ENCODE measurements at places on chromosomes 7 and 10.

GRCh38 chr10:75712242-75712880, 280.9 kb downstream of the LRMDA start:
- DNase-seq: no peak

DNA sequence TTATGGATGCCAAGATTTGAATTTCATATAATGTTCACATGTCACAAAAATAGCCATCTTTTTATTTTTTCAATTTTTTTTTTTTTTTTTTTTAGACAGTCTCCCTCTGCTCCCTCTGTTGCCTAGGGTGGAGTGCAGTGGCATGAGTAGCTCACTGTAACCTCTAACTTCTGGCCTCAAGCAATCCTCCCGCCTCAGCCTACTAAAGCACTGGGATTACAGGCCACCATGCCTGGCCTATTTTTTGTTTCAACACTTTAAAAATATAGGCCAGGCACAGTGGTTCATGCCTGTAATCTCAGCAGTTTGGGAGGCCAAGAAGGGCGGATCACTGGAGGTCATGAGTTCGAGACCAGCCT, 246.3 kb downstream of the SKIDA1 start:
- DNase-seq: no peak

- no peak for DNase-seq
Observed at GRCh38 chr10:133356549-133357284, 1.1 kb downstream of the FUOM start.

DNA sequence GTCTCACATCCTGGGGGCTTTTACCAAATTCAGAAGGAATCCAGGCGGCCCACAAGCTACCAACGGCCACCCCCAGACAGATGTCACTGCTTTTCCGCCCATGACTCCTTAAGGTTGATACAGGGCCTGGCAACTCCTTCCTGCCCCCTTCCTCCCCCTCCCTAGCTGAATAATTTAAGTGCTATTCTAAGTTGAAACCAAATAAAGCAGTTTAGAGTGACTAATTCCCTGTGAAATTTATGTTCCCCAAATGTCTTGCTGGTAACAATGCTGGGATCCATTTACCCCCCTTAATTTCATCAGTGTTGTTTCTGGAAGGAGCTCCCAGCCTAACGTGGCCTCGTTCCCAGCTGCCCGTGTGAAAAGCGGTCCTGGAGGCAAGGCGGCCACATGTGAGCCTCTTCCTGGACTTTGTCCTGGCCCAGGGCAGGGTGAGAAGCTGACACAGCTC, 109.6 kb downstream of the TMEM130 start:
- DNase-seq: peak; percentile 46

GRCh38 chr10:130805635-130806030, 505.9 kb downstream of the TCERG1L start:
- DNase-seq: no peak

DNA sequence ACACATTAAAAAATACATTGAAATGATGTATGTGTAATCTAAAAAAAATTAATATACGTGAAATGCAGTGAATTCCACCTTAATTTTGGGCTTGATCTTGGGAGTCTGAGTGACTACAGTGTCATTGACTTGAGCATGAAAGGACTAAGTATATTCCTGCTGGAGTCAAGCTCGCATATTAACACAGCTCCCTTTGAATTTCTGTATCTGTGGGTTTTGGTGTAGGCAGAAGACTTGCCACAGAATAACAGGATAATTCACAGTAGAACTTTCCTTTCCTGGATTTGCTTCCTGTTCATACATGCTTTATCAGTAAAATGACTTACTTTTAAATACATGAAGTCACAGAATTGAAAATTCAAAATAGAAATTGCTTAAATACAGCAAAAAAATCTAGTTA, 55.3 kb downstream of the PPP1R9A start:
- DNase-seq: no peak

DNA sequence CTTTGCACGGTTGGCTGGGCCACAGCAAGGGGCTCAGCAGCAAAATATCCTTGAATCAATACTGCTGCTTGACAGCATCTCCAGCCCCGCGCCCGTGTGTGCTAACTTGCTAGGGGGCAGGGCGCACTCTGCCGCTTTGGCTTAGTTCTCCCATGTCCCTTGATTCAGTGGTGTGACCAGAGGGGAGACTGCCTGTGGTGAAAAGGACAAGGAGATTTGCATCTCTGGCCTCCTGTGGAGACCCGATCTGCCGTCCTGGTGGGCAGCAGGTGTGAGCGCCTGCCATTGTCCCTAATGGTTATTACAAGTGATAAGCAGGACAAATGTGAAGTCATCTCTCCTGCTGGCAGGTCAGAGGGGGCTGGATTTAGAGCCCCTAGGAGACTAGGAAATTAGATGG, 500.2 kb upstream of the GALNT17 start:
- DNase-seq: no peak

- DNase-seq: peak; percentile 41
Observed at GRCh38 chr10:137031-137430, 1.8 kb downstream of the ZMYND11 start.

DNA sequence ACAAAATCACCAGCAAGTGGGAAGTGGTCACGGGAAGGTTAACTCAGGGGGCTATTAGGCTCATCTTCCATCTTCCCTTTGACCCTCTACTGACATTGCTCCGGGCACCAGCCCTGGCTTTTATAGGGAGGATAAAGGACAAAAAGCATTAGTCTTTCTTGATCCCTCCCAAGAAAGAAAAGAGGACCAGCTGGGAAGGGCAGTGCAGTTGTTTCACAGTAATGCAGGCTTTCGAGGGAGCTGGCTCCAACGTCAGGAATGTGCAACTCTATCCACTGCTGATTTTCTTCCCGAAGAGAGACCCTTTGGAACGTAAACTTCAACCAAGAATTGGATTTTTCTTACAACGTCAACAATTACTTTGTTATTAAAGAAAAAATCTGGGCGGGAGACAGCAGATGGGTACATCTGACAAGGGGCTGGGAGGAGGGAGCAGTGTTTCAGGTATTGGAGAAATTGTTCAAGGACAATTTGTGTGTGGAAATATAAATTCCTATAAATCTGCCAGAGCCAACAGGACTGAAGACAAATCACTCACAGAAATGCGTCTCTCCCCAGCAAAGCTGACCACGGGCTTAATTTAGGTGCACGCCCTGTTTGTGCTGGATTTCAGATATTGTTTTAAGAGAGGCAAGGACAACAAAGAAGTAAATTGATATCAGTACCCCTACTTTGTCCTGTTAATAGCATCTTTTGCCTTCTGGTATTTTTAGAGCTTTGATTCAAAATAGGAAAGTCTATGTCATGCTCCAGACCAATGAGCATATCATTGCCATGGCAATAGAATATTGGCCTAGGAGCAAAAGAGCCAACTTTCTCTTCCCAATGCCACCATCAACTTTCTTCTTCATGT, 23.4 kb upstream of the ARID5B start:
- no peak for DNase-seq

DNA sequence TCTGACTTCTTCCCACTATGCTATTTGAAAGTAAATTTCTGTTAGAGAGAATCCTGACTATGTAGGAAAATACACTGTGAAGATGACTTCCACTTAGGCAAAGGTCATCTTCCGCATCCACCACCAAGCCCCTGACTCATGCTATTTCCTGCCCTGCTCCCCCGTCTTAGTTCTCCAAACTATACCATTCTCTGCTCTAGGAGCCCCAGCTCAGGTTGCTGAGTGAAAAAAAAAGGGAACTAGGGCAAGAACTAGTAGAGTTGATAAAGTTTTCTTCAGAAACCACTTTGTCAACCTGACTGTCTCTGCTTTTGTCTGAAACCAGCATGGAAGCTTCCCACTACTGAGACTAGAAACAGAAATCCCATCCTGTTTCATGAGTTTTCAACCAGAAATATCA, 96.9 kb downstream of the EVX1 start:
- peak; percentile 52 for DNase-seq

GRCh38 chr7:149741629-149742028, 31.8 kb downstream of the ZNF467 start:
- peak; percentile 19 for DNase-seq

GRCh38 chr10:101694674-101695403, at the start of gene FBXW4:
FBXW4 (minus strand) TSS chr10:101695170; CDS start chr10:101695105, 65 bp downstream.
- peak; percentile 43 for DNase-seq

DNA sequence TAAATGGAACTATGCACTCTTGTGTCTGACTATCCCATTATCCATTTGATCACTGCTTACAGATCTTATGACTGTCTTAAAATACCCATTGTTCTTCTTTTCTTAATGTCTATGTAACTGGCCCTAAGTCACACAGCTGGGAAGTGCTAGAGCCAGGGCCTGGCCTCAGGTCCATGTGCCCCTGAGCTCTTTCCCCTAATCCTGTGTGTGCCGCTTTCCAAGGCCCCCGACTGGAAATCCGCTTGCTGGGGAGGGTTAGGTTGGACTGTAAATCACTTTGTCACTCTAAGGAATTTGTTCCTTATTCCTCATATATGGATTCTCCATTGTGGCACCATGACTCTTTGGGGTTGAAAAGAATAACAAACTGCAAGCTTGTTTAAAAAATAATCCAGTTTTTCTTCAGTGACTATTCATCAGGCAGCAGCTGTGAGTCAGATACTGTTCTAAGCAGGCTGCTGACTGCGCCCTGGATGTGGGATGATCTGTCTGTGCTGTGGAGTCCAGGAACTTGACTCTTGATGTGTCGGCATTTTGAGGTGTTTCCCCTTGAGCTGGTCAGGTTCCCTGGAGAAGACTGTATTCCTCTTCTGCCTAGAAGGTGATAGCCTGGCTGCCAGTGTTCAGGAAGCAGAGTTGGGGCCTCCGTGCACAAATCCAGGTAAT, 236.3 kb downstream of the SDK1 start:
- no peak for DNase-seq

DNA sequence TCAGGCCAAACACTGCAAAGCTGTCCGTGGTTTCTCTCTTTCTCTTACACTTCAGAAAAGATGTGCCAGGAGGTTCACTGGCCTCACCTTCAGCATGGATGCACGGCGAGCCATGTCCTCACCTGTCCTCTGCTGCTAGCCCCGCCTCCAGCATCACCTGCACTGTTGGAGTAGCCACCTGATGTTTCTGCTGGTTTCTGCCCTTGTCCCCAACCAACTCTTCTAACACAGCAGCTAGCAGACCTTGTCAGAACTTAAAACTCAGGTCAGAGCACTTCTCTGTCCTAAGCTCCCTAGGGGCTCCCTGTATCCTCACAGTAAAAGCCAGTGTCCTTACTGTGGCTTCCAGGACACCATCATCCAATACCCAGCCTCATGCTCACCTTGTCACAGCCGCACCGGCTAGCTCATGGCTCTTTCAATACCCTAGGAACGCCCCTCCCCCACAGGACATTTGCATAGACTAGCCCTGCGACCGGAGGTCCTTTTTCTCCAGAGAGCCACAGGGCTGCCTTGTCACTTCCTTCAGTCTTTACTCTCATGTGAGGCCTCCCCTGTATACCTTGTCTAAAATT, 15.2 kb downstream of the PALD1 start:
- no peak for DNase-seq

- DNase-seq: no peak
Observed at GRCh38 chr7:73985737-73986141, 42.2 kb upstream of the ELN start.

GRCh38 chr7:144391823-144392255, 11.7 kb downstream of the NOBOX start:
- DNase-seq: peak; percentile 56

DNA sequence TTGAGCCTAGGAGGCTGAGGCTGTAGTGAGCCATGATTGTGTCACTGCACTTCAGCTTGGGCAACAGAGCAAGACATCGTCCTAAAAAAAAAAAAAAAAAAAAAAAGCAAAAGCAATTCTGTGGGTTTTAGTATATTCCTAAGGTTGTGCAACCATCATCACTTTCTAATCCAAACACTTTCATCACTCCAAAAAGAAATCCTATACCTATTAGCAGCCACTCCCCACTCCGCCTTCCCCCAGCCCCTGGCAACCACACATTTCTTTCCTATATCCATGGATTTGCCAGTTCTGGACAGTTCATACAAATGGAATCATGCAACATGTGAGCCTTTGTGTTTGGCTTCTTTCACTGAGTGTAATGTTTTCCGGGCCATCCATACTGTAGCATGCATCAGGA, 20.4 kb downstream of the ZAN start:
- DNase-seq: no peak
